AG09319 (cell line): ENCODE measurements at places on chromosomes 12 and 14.
A peak's percentile ranks its signal among the peaks of the same experiment; 100 is the strongest.

GRCh38 chr12:88985631-88986030 is 366.7 kb downstream of the DUSP6 start:
- no peak for DNase-seq

DNA sequence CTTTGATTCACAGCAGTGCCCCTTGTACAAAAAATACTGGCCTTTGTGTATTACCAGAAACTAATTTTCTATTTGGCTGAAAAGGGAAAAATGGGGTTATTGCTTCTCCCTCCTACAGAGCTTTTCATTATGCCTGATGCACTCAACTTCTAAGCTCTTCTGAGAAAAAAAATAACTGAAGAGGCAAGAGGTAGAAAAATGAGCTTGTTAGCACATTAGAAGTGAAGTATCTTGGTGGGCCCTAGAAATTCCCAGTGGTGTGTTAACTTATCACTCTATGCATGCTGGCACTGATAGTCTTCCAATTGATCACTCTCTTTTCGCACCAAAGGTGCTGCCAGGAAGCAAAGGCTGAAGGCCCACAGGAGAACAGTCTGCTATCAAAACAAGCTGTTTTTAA is 17.1 kb downstream of the INSM2 start:
- no peak for DNase-seq

DNA sequence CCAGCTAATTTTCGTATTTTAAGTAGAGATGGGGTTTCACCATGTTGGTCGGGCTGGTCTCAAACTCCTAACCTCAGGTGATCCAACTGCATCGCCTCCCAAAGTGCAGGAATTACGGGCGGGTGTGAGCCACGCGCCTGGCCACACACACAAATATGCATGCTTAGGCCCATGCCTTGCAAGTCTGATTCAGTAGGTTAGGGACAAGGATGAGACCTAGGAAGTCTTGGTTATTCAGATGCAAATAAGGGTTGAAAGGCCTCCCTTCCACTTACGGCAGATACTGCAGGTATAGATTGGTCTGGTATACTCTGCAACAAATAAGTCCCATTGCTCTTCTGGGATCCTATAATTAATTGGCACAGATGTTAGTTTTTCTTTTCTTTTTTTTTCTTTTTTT is 32.9 kb downstream of the TXNRD1 start:
- DNase-seq, result no peak

GRCh38 chr14:89881839-89882238 is 72.7 kb downstream of the EFCAB11 start:
- no peak for DNase-seq

GRCh38 chr12:21169878-21170472 is 39.0 kb downstream of the SLCO1B1 start:
- DNase-seq, result peak; percentile 5

DNA sequence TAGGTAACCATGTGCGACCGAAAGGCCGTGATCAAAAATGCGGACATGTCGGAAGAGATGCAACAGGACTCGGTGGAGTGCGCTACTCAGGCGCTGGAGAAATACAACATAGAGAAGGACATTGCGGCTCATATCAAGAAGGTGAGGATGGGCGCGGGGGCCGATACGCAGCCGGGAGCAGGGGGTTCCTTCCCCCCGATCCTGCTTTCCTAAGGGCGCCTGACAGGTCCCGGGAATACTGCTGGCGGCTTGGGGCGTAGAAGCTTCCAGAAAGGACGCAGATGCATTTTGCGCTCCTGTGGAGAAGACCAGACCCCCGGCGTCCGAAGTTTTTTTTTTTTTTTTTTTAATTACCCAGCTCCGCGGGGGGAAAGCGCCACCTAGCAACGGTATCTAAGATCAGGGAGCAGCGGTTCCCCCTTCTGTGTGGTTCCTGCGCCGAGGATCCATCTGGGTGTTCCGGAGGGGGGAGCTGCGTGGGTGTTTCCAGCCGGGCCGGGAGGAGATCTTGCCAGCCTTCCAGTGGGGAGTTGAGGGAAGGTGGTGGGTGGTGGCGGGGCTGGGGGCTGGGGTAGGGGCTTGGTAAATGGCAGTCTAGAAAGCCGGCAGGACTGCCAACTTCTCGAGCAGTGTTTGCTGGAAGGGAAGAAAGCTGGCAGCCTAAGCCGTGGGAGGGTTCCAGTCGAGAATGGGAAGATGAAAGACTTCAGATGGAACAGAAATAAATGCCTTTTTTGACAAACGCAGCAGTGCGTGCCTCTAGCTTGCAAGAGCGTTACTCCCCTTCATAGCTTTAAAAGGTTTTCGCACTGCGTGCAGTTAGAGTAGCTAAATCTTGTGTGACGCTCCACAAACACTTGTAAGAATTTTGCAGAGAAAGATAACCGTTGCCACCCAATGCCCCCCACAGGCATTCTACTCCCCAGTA is 764 bp downstream of the DYNLL1 start:
- DNase-seq, result no peak

DNA sequence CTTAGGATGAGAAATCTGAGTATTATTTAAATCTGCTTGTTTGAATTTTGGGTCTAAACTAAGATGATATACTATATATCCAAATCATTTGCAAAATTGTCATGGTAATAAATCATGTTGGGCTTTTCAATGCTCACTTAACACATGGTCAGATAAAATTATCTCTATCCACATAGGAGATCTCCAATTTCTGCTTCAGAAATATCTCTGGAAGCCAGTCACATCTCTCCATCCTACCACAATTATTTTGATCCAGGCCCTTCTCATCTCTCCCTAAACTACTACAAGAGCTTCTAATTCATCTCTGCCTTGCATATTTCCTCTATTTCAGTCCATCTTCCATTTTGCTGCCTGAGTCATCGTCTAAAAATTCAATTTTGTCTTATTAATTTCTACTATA is 3.8 kb downstream of the DCN start:
- no peak for DNase-seq

DNA sequence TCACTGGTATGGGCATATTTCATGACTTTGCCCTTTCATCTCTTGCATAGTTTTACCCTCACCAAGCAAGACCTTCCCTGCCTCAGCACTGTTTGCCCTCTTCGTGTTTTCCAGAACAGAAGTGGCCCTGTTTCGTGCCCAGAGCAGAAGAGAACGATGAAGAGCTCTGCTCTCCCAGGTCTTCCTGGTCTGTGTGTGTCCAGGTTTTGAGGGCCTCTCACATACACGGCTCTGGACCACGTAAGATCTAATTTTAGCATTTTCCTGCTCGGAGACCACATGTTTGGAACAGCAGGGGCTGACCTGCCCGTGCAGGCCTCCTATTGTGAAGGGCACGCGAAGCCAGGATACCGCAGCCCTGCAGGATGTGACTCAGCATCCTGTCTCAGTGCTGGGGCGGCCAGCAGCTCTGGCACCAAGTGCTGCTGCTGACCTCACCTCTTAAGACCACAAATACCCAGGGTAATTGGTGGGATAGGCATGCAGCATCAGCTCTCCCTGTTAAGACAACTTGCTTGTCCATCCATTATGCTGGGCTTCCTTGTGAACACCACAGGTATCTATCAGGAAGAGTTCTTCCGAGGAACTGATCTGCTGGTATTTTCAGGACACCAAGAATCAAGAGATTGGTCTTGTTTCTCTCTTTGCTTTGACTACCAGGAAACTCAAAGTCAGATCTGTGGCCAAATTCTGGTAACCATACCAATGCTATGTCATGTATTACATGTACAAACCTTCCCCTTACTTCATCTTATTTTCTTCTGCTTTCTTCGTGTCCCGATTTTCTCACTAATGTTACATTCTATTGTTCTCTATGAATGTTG is 19.0 kb downstream of the SSH1 start:
- peak; percentile 100 for DNase-seq

GRCh38 chr12:131442337-131442918 is 268.5 kb upstream of the SFSWAP start:
- DNase-seq, result no peak

DNA sequence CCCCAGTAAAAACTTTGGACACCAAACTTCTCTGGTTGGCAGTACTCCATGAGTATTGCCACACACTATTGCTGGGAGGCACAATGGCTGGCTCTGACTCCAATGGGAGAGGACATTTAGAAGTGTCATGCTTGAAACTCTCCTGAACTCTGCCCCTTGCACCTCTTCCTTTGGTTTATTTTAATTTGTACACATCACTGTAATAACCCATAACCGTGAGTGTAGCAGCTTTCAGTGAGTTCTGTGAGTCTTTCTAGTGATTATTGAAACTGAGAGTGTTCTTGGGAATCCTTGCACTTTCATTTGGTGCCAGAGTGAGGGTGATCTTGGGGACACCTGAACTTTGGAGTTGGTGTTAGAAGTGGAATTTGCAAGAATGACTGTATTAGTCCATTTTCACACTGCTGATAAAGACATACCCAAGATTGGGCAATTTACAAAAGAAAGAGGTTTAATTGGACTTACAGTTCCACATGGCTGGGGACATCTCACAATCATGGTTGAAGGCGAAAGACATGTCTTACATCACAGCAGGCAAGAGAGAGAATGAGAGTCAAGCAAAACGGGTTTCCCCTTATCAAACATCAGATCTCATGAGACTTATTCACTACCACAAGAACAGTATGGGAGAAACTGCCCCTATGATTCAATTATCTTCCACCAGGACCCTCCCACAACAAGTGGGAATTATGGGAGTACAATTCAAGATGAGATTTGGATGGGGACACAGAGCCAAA is 41.3 kb upstream of the CEP83 start:
- no peak for DNase-seq

DNA sequence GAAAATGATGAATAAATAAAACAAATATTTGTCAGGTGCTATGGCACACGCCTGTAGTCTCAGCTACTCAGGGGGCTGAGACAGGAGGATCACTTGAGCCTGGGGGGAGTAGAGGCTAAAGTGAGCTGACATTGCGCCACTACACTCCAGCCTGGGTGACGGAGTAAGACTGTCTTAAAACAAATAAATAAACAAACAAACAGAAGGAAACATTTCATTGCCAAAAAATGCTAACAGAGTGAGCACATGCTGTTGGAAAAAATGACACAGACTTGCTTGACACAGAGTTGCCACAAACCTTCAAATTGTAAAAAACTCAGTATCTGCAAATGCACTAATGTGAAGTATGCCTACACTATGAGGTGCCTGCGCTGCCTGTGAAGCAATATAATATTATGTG is 50.8 kb upstream of the AP4S1 start:
- no peak for DNase-seq

- DNase-seq, result no peak
These were observed 13.7 kb upstream of the OR6J1 start for GRCh38 chr14:22657861-22658260.

DNA sequence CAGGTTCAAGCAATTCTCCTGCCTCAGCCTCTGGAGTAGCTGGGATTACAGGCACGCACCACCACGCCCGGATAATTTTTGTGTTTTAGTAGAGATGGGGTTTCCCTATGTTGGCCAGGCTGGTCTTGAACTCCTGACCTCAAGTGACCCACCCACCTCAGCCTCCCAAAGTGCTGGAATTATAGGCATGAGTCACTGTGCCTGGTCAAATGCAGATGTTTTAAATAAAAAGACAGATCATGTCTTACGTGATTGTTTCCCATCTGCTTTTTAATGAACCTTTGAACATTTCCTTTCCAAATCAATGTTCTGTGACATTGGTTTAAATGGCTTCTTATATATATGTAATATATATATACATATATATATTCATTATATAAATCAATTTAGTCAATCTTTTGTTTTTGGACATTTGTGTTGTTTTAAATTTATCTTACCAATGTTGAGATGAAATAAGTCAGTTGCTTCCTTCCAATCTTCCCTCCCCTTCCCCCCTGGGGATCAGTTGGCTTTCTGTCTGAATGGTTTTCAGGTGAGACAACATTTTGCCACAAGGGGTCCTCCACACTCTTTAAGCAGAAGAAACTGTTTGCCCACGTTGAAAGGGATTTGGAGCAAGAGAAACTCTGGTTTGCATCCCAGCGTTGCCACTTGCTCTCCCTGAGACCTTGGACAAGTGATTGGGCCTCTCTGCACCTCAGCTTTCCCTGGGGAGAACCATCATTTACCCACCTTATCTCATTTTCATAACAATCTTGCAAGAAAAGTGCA is 47.6 kb upstream of the RBM19 start:
- no peak for DNase-seq

GRCh38 chr14:95507174-95507573 is 9.3 kb downstream of the SYNE3 start:
- DNase-seq, result peak; percentile 82

DNA sequence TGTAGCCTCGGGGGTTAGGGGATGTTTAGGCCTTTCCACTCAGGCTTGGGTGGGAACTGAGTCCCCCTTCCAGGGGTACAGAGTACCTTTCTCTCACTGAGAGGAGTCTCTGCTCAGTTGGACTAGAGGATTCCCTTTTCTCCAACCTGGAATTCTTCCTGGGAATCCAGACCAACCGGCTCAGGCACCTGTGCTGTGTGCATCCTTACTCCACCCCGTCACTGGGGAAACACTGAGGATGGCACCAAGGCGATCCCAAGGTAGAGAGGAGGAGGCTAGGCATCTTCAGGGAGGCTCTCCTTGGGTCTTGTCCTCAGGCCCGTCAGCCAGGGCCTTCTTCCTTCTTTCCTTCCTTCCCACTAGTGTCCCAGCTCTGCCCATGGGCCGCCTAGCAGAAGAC is 871 bp upstream of the TGM1 start:
- DNase-seq, result no peak

GRCh38 chr14:41636492-41637392 is 30.1 kb downstream of the LRFN5 start:
- no peak for DNase-seq

- DNase-seq, result no peak
These were observed 27.0 kb downstream of the SINHCAF start for GRCh38 chr12:31298922-31299321.

DNA sequence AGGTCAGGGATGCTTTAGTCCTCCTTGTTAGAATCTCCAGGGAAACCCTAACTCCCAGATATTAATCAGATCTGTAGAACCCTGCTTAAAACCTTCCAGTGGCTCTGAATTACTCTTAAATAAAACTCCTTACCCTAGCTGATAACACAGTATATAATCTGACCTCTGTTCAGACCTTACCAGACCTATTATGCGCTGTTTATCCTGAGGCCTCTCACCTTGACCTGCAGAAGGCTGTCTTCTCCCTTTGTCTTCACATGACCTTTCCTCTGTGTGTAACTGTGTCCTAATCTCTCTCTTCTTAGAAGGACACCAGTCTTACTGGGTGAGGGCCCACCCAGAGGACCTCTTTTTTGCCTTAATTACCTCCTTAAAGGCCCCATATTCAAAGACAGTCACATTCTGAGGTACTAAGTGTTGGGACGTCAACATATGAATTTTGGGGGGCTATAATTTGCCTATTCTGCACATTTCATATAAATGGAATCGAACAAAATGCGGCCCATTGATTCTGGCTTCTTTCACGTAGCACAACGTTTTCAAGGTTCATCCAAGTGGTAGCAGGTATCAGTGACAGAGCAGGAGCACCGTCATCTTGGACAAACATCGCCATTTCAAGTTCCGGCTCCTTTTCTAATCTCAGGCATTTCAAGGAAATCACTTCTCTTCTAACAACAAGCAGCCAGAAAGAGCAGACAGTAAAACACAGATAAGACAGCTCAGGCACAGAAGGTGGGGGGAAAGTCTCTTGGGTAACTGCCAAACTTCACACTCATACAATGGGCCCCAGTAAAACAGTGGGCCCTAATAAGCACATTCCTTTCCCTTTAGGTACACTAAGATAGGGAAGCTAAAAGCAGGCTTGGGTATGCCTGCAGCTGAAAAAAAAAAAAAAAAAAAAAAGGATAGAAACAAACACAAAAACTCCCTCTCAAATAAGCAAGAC is 200.2 kb upstream of the NUDT4 start:
- no peak for DNase-seq

- DNase-seq, result no peak
These were observed 14.0 kb downstream of the GTSF1 start for GRCh38 chr12:54459355-54459754.

GRCh38 chr12:112121780-112122565 is 3.4 kb upstream of the TRAFD1 start:
- DNase-seq, result peak; percentile 77

- no peak for DNase-seq
These were observed 29.1 kb downstream of the PAWR start for GRCh38 chr12:79661629-79662028.
